Activated CD4-positive, alpha-beta T cell treated with anti-CD3 and anti-CD28 coated beads, Interleukin-10, Interleukin-2, amounts not matched to agents 100 ng/mL and 50 ng/mL, durations not matched to agents 16 hours and 8 hours (primary cell): ENCODE measurements at places on chromosomes 7 and 10.

DNA sequence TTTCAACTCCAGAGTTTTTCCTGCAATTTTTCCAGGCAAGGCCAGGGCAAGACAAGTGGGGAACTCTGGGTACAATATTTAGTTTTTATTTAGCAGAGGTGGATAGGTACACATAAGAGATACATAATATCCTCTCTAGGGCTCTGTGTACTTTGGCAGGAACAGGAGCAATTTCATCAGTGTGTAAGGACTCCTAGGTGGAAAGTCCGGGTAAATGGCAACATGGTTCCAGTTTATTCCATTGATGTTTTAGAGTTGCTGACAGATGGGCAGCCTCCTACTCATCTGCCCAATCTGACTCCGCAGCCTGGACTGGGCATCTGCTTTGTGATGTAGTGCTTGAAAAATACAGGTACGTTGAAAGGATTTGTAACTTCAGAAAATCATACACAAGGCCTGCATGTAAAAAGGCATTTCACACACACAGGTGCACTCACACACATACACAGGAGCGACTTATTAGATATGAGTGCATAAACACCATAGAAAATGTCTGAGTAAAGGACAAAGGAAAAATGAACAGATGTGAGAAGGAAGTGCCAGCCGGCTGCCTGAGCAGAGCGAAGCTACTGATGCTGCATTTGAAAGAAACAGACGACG is 5.7 kb downstream of the PON1 start:
- no peak for DNase-seq

DNA sequence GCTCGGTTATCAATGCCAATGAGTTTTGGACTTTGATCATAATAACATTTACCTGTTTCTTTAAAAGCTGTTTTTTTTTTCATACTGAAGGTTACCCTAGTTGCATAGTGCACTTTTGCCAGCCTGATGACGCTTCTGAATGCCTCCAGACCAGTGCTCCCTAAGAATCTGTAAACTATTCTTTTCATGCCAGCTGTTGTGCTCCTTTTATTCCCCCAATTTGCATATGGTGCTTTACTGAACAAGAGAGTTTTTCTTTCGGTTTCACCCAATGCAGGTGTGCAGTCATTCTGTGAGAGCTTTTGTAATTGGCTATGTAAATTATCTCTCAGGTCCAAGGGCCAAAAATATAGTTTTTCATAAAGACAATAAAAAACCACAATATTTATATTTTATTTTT is 48.1 kb upstream of the GLCCI1 start:
- DNase-seq, result peak; percentile 64

GRCh38 chr10:18008986-18009385 is 57.3 kb downstream of the SLC39A12 start:
- no peak for DNase-seq

DNA sequence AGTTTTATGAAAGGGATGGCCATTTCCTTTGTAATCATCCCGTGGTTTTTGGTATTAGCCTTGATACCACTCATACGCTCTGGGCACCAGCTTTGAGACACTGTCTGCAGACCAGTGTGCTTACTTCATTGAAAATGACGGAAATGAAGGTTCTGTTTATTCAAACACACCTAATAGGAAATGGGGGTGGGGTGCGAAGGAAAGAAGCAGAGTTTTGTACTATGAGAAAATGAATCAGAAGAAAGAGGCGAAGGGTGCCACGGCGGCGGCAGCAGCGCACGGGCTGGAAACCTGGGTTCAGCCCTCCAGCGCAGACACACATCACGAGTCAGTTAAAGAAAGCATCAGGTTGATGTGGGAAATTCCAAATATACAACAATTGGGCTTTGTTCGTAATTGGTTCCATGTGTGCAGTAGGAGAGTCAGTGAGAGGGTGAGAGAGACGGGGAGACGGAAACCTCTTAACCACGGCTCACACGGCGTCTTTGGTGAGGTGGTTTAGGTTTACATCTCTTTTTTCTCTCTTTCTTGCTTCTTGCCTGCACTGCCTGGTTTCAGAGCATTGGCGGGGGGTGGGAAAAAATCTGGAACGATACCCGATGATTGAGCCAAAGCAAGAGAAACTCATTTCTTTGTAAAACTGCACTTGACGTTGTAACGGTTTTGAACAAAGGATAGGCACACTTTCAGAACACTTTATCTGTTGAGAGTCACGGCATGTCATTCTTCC is 321.2 kb downstream of the FRMD4A start:
- peak; percentile 53 for DNase-seq
